BJ (cell line): ENCODE measurements at places on chromosomes 3 and 15.

GRCh38 chr3:141830508-141830907 is 45.9 kb upstream of the ATP1B3 start:
- DNase-seq, result no peak

- no peak for DNase-seq
These were observed 15.5 kb upstream of the ACAP2 start for GRCh38 chr3:195458316-195458717.

- DNase-seq, result no peak
These were observed 31.1 kb downstream of the CYP11A1 start for GRCh38 chr15:74336061-74337005.

- no peak for DNase-seq
These were observed 29.9 kb upstream of the POLR2M start for GRCh38 chr15:57676585-57676984.

DNA sequence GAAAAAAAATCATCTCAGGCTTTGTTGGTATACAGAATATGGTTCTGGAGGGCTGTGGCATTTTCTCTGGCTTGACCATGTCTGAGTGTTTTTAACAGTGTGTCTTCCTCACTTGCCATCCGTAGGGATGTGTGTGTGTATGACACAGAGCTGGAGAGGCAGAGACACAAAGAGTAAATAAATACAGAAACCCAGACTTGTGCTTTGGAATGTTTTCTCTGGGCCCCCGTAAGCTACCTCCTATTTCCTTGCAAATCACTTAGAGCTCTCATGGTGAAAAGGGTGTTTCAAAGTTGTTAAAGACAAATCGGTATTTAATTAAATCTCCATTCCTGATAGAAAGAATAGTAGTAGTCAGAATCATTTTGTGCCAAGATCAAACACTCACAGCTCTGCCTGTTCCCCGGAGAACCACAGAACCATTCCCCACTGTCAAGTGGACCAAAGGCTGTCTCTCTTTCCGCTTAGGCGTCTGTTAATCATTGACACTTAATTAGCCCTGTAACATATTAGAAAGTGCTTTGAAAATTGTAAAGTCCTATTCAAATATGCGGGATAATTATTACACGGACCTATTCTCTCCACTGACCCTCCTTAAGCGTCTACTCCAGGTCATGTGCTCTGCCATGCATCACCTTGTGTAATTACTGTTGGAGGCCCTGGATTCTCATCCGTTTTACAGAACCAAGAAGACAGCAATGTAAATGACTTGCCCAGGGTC is 313.6 kb upstream of the TLE3 start:
- DNase-seq, result no peak

- DNase-seq, result no peak
These were observed 98.6 kb downstream of the MESD start for GRCh38 chr15:80891006-80891405.

DNA sequence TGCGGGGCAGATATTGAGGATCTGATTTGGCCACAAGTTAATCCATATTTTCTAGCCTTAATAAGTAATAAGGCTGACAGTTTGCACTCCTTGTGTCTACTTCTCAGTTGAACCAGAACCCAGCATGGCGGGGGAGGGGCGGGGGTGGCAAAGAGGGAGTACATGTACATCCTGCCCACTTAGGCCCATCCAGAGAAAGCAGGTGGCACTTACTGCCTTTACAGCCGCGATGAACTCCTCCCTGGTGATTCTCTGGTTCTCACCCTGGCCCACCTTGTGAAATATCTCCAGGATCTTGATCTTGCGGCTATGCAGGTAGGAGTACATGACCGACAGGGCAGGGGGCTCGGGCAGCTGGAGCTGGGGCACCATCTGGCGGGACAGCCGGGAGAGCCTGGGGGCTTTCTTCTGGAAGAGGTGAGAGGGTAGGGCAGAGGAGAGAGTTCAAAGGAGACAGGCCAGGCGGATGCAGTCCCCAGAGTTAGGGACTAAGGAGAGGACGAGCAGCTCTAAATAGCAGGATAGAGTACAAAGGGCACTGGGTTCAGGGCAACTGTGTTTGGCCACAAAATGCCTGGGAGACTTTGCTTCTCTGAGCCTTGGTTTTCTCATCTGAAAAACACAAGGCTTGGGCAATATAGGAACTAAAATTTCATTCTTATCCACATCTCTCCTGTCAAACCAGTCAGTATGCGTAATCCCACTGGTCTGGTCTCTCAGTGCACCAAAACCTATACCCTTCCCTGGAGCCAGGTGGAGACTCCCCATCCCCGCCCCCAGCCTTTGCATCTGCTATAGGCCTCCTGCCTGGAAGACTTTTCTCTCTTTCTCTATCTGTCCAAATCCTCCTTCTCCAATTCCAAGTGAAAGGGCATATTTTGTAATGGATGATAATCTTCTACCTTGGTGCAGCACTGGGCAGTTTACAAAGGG is 10.1 kb downstream of the EFCAB12 start:
- no peak for DNase-seq

DNA sequence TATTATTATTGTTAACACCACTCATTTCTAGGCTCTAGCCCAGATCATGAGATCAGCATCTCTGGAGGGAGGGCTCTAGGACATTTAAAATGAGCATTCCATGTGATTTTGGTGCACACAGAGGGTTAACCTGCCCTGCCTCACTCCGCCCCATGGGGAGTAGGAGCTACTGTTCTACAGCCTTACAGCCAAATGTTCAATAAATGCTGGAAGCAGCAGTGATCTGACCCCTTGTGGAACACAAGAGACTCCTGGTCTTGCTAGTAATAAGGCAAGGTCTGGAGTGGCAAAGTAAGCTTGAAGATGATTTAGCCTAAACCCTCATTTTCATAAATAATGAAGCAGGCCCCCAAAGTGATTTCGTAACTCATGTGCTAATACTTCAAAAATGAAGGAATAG is 166.4 kb upstream of the EOMES start:
- DNase-seq, result no peak

DNA sequence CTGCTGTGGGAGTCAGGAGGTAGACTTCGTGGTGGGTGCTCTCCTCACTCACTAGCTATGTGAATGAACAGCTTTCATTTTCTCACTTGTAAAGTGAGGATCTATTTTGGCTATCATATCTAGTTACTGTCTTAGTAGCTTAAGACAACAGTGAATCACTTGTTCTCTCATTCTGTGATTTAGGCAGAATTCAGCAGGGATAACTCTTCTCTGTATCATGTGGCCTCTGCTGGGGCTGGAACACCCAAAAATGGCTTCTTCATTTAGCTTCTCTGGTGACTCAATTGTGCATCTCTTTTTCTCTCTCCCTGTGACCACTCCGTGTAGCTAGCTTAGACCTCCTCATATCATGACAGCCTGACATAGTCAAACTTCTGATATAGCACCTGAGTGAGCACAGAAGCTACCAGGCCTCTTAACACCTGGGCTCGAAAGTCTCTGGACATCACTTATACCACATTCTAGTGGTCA is 68.4 kb downstream of the BFSP2 start:
- DNase-seq, result no peak

DNA sequence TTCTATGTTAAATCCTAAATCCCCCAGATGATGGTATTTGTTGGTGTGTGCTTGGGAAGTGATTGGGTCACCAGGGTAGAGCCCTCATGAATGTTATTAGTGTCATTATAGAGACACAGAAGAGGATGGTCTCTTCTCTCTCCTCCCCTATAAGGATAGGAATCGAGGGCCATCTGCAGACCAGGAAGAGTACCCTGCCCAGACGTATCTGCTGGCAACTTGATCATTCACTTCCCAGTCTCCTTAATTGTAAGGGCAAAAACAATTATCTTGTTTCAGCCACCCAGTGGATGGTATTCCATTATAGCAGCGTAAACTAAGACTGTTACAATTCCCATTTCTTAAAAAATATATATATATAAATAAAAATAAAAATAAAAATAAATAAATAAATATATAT is 892.2 kb downstream of the SI start:
- no peak for DNase-seq

DNA sequence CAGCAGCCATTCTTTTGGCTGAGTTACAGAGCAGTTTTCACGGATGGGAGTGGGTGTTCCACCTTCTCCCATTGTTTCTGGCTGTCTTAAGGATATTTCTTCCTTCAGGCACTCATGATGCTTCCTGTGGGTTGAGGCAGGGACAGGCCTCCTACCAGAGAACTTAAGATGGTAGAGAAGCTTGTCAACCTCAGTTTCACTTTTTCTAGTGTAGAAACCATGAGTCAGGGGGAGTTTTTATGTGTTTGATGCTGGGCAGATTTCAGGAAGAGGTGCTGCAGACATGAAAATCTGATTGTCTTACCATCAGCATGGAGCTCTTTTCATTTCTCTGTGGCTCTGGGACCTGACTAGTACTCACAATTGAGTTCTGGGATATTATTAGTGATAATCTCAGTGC is 48.7 kb upstream of the VEPH1 start:
- DNase-seq, result no peak

DNA sequence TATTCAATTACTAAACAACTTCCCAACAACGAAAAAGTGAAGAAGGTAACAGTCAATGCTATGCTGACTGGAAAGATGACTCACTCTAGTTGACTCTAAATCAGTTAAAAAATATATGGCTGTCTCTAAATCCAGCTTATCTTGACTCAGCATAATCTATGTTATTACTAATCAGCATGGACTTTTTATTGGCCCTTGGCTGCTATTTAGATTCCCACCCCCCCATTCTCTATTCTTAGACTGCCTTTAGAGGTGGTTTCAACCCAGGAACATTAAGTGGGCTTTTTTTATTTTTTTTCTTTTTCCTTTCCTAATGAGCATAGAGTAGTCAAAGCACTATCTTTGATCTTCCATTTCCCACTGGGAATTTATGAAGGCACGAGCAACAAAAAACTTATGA is 1.9 kb downstream of the PCOLCE2 start:
- DNase-seq, result no peak

DNA sequence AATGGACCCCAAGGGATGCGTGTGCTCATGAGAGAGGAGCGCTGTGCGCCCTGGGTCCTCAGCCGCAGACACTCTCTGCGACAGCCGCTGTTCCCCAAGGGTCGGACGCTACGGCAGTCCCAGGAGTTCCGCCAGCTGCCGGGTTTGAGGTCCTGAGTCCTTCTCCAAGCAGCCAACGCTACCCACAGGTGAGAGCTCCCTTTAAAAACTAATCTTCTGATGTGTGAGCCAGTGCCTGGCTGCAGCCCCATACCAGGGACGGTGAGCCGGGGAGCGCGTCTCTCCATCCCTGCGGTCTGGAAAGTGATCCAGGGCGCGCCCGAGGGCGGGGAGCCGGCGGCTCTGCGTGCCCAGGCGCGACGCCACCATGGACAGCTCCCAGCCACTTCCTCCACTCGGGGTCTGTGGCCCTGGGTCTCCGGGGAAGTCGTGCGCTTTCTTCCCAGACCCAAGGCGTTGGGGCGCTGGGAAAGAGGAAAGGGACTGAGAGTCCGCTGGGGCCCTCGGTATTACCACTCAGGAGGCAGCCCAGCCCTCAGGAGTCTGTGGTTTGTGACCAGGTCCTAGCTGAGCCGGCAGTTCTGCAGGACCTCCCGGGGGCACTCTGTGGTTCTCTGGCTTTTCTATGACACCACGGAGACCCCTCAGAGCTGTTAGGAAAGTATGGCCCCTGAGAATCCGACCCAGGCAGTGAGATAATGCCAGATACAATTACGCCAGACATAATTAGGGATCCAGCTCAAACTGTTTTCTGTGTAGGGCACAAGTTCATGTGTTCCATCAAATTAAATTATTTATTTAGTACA is 1.4 kb downstream of the CEMIP start:
- no peak for DNase-seq

DNA sequence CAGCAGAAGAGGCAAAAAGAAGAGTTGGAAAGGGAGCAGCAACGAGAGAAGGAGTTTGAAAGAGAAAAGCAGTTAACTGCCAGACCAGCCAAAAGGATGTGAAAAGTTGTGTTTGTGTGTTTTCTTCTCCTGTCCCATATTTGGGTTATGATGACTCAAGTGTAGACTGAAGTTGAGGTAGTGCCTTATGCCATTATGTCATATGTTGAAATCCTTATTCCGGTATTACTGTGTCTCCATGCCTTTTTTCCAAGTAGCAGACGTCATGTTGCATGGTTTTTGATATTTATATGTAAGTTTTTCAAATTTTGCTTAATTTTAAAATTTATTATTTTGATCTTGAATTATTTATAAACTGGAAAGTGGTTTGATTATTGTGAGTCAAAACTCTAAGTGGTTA is 19.2 kb downstream of the BLOC1S6 start:
- DNase-seq, result no peak

- no peak for DNase-seq
These were observed 153.5 kb downstream of the SV2B start for GRCh38 chr15:91253605-91254004.

- no peak for DNase-seq
These were observed 12.2 kb upstream of the SLC7A14 start for GRCh38 chr3:170598091-170598502.

GRCh38 chr15:70974004-70974832 is 81.6 kb downstream of the LRRC49 start:
- DNase-seq, result peak; percentile 24

GRCh38 chr3:13932578-13933295 is 52.9 kb upstream of the WNT7A start:
- DNase-seq, result no peak

DNA sequence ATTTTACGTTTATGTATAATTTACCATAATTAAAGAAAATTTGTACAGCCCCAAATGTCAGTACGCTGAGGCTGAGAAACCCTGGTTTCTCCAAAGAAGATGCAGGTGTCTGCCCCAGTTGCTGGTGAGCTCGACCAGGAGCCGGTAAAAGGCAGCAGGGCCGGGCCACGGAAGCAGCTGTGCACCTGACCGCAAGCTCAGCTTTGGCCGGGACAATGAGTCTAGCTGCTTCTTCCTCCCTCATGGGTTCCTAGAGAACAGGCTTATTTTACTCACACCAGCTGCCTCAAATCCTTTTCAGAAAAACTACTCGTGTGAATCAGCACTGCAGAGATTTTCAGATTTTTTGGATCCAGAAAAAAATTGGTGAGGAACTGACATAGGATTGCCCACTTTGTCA is 18.0 kb upstream of the ZXDC start:
- no peak for DNase-seq
